ENCODE measurements at places on chromosomes 13 and 19. TPM values are rescaled to one million over a fixed set of nuclear protein-coding genes. Genes with fewer than 3 reads are reported as not detected.
A peak's percentile ranks its signal among the peaks of the same experiment; 100 is the strongest.

DNA sequence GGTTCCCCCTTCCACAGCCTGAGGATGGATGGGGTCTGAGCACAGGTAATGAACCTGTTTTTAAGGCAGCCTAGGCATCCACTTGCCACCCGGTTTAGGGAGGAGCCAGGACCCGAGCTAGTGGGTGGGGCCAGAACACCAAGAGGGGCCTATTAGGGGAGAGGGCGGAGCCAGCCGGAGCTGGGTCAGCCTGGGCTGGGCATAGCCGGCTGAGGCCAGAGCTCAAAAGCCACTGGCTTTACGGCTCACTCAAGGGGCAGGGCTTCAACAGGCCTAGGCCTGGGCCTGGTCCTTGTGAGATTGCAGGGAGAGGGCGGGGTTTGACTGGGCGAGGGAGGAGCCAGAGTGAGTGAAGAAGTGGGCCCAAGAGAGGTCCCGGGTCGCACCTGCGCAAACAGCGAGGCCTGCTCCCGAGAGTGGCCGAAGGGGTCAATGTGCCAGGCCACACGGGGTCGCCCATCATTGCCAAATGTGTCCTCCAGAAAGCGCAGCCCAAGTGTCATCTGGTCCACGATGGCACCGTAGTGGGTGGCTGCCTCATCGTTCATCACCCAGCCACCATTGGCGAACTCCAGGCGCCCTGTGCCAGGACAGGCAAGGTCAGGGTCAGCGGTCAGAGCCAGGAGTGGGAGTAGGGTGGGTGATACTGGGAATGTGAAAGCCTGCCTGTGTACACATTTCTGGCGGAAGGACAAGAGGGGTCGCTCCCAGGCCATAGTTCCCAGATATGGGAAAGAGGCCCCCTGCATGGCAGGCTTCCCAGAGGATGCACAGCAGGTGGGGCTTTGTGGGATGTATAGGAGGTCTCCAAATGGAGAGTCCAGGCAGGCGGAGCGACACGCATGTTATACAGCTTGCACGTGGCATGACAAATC lies 1.9 kb downstream of the MAN2B1 start:
- H3K4me3 ChIP-seq: no peak overlapping the region
- no peak overlapping the region for H3K27ac ChIP-seq
- no peak for DNase-seq
- peaks cover 3% of the 10 kb centered on the region for H3K36me3 ChIP-seq
- no peaks in the 10 kb centered on the region for H3K27me3 ChIP-seq

DNA sequence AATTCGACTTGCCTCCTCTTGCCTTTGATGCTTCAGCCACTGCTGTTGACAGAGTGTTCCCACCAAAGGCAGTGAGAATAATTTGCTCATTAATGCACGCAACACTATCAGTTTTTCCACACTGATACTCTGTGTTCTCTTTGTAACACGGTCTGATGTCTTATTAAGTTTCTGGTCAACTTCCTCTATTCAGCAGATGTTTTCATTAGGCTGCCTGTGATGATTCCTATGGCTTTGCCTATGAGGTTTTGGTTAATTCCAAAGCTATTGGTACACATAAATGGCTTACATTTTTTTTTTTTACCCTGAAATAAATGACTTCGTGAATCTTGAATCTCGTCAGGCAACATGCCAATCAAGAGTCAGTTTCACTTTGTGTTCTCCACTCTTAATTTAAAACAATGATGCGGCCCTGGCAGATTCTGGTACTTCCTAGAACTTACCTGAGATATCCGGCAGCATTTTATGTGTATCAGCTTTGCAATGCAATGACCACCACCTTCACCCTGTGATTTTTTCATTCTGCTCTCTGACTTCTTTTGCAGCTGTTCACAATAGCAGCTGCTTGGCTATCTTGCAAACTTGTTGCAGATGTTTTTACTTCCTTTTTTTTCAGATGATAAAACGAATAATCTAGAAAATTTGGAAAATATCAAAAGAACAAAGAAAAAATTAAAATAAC lies 27.5 kb upstream of the KL start:
- H3K27ac ChIP-seq: no peak overlapping the region
- H3K36me3 ChIP-seq: no peaks in the 10 kb centered on the region
- peak overlapping the region; percentile 37 for H3K4me3 ChIP-seq
- no peaks in the 10 kb centered on the region for H3K27me3 ChIP-seq

GAPDHS gene
- total RNA-seq: not detected

- DNase-seq: no peak
- H3K4me3 ChIP-seq: peak overlapping the region; percentile 3
- H3K27ac ChIP-seq: no peak overlapping the region
- H3K36me3 ChIP-seq: no peaks in the 10 kb centered on the region
- H3K4me1 ChIP-seq: peaks cover 2% of the 10 kb centered on the region
These were observed 1.6 kb downstream of the LMNB2 start for GRCh38 chr19:2454962-2455850.

- peak; percentile 24 for DNase-seq
- H3K27ac ChIP-seq: no peak overlapping the region
- H3K4me1 ChIP-seq: no peaks in the 10 kb centered on the region
These were observed 6.0 kb downstream of the KLK14 start for GRCh38 chr19:51076631-51077213.

TNFRSF19 gene
- 14.7 TPM for total RNA-seq

ZIC2 gene
- 1.4 TPM for total RNA-seq

- H3K27ac ChIP-seq: peak overlapping the region; percentile 63
- H3K36me3 ChIP-seq: no peaks in the 10 kb centered on the region
- peak overlapping the region; percentile 33 for H3K4me3 ChIP-seq
- H3K27me3 ChIP-seq: no peaks in the 10 kb centered on the region
These were observed 1171.8 kb downstream of the DIAPH3 start for GRCh38 chr13:58991826-58992477.

GRCh38 chr13:67200183-67200582 lies 30.0 kb downstream of the PCDH9 start:
- H3K27ac ChIP-seq: no peak overlapping the region
- H3K4me1 ChIP-seq: no peaks in the 10 kb centered on the region
- no peaks in the 10 kb centered on the region for H3K27me3 ChIP-seq
- no peak overlapping the region for H3K4me3 ChIP-seq
- H3K36me3 ChIP-seq: no peaks in the 10 kb centered on the region
- no peak for DNase-seq

GRCh38 chr19:31961191-31961590 lies 384.2 kb upstream of the ZNF507 start:
- no peaks in the 10 kb centered on the region for H3K4me1 ChIP-seq
- H3K36me3 ChIP-seq: no peaks in the 10 kb centered on the region
- H3K27ac ChIP-seq: no peak overlapping the region
- H3K27me3 ChIP-seq: no peaks in the 10 kb centered on the region

DNA sequence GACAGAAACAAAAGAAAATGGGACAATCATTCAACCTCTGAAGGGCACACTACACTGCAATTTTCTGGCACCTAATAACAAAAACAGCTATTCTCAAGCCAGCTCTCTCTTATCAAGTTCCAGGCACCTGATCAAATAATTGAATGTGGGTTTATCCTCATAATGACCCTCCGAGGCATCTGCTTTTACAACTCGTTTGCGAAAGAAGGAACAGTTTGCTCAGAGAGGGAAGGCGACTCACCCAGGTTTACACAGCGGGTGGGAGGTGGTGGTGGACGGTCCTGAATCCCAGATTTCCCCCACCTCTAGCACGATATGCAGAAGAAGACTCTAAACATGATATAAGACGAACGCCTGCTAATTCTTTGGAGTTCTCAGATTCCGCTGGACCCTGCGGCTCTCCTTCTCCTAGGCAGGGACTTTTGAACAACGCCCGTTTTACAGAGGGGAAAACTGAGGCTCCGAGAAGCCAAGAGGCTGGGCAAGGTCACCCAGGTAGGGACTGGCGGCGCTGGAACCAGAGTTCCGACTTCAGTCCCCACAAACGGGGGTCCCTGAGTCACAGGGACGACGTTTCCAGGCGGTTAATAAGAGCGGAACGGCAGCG lies 641 bp downstream of the SGTA start:
- H3K27me3 ChIP-seq: no peaks in the 10 kb centered on the region
- peak overlapping the region; percentile 81 for H3K27ac ChIP-seq
- DNase-seq: peak; percentile 14
- H3K4me1 ChIP-seq: peaks cover 15% of the 10 kb centered on the region
- no peaks in the 10 kb centered on the region for H3K36me3 ChIP-seq
- peak overlapping the region; percentile 90 for H3K4me3 ChIP-seq

DNA sequence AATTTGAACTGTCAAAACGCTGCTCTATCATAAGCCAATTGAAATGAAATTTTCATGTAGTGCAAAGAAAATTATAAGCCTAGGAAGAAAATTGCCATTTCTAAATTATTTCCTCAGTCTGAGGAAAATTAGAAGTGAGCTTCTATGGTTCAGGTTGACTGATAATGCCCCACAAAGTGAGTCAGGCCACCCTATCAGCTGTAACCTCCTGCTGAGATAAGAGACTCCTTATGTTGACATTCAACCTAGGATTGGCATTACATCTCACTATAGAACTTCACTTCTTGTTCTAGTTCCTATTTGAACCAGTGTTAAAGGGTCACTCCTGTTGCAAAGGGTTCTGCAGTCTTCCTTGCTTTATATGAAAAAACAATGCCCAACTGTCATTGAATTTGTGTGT lies 32.6 kb upstream of the RFC3 start:
- no peaks in the 10 kb centered on the region for H3K4me1 ChIP-seq
- DNase-seq: no peak
- H3K27ac ChIP-seq: no peak overlapping the region
- H3K36me3 ChIP-seq: no peaks in the 10 kb centered on the region

APOC4 gene
- not detected for total RNA-seq

DNA sequence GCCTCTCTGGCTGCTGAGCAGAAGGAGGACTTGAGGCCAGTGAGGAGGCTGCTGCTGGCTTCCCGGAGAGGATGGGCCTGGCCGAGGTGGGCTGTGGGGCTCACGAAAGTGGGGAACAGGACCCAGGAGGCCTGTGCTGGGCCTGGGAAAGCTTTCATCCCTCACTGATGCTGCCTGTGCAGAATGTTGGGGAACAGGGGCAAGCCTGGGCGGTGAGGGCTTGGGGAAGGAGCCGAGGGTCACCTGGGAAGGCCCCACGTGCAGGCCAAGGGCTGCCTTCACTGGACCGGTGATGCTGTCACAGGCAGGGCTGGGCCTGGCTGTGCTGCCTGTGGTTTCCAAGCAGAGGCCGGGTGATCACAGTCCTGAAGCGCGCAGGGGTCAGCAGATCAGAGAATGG lies 9.4 kb downstream of the AP1M1 start:
- no peaks in the 10 kb centered on the region for H3K4me1 ChIP-seq
- H3K27ac ChIP-seq: no peak overlapping the region
- DNase-seq: no peak
- H3K27me3 ChIP-seq: no peaks in the 10 kb centered on the region
- H3K4me3 ChIP-seq: no peak overlapping the region

DNA sequence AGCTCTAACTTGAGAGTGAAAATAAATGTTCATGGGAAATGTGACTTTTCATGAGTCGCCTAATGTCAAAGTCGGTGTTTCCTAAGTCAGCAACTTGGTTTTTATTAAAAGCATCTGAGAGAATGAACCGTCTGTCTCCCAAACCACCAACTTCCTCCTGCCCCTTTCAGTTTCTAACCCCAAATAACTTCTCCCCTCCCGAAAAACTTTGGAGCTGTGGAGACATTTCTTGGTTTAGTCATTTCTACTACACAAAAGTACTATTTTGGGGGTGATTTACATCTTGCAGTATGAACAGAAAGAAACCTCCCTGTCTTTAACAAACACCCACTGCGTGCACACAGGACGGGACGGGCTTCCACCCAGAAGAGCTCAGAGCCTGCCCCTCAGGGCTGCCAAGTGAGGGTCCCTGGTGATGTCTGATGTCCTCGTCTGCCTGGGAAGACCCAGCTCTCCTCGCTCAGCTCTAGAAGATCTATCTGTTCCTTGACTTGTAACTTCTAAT lies 65.0 kb downstream of the RASA3 start:
- no peaks in the 10 kb centered on the region for H3K27me3 ChIP-seq
- no peaks in the 10 kb centered on the region for H3K4me1 ChIP-seq
- H3K27ac ChIP-seq: peak overlapping the region; percentile 6
- no peaks in the 10 kb centered on the region for H3K36me3 ChIP-seq

GRCh38 chr13:65638572-65639168 lies 1591.5 kb downstream of the PCDH9 start:
- no peaks in the 10 kb centered on the region for H3K36me3 ChIP-seq
- H3K4me3 ChIP-seq: no peak overlapping the region
- H3K27me3 ChIP-seq: no peaks in the 10 kb centered on the region
- no peak for DNase-seq
- no peak overlapping the region for H3K27ac ChIP-seq
- H3K4me1 ChIP-seq: no peaks in the 10 kb centered on the region

- H3K4me1 ChIP-seq: peaks cover 37% of the 10 kb centered on the region
- peaks cover 6% of the 10 kb centered on the region for H3K36me3 ChIP-seq
- H3K4me3 ChIP-seq: no peak overlapping the region
- DNase-seq: peak; percentile 94
These were observed 31.9 kb downstream of the NFIC start for GRCh38 chr19:3398114-3398899.

DNA sequence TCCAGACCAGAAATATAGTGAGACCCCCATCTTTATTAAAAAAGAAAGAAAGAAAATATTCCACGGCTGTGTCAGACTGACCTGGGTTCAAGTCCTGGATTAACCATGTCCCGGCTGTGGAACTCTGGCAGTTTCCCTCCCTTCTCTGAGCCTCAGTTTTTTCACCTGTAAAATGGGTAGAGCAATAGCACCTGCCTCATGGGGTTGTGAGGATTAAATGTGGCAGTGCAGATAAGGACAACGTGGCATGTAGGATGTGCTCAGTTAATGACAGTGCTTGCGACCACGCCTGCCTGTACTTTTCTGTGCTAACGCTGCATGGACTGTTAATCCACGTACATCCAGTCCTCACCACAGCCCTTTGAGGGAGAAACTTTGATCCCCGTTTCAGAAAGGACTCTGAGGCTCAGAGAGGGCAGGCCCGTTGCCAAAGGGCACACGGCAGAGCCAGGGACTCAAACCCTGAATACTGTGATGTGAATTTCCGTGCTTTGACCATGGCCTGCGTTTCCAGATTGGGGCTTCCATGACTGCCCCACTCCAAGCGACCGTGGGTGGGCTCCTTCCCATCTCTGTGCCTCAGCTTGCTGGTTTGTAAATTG lies 16.1 kb downstream of the SBK2 start:
- H3K4me3 ChIP-seq: no peak overlapping the region
- no peak overlapping the region for H3K27ac ChIP-seq
- no peaks in the 10 kb centered on the region for H3K27me3 ChIP-seq
- H3K36me3 ChIP-seq: no peaks in the 10 kb centered on the region

ACER1 gene
- total RNA-seq: not detected

CYP4F3 gene
- 2.2 TPM for total RNA-seq

GIPR gene
- total RNA-seq: 3.3 TPM

VAV1 gene
- total RNA-seq: 15.5 TPM

ZNF302 gene
- 36.4 TPM for total RNA-seq

ZNF583 gene
- 7.2 TPM for total RNA-seq

CCNA1 gene
- 0.98 TPM for total RNA-seq
